Stimulated activated CD4-positive, alpha-beta T cell treated with anti-CD3 and anti-CD28 coated beads, TNF-alpha, amount 100 ng/mL, for 1 hour (primary cell): ENCODE measurements at places on chromosomes 3 and 15.

DNA sequence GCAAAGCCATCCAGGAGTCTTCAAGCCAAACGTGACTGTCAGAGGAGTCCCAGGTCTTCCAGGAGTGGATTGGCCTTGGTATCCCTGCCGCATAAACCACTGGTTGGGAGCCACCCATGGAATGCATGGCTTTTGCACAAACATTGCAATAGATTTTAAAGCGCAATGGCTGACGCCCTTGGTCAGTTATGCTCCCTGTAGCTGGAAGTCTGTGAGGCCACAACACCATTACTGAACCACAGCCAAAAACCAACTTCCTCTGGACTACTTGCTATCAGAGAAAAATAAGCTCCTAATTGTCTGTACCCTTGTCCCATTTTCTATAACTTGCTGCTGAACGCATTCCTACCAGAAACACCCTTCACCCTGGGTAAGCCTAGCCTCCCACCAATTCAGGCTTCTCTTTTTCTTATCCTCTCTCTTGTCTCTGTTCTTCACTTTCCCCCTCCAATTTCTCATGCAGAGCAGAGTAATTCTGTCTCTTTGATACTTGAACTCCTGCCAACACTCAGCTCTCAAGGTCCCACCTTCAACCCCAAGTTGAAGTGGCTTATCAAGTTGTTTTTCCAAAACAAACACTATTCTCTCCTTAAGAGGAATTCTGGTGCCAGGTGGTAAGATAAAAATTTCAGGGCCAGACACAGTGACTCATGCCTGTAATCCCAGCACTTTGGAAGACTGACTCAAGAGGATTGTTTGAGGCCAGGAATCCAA is 176.4 kb upstream of the UBE2E1 start:
- no peak for DNase-seq

- no peak for DNase-seq
Observed at GRCh38 chr15:76575274-76575673, 238.7 kb downstream of the ISL2 start.

DNA sequence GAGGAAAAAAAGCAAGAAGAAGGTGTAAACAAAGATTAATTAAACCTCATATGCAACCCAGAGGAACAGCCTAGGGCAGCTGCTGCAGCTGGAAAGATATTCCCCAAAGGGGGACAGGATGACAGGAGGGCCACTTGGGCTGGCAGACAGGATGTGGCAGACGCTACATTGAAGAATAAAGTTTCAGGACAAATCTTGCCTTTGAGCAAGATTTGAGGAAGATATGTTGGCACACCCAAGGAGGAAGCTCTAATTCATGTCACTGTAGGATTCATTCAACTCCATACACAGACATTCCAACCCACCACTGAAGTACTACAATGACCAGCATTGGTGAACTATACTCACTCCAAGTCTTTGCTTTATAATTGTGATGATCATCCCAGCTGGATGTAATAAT is 504.0 kb downstream of the SHQ1 start:
- no peak for DNase-seq

GRCh38 chr3:114221165-114221880 is 16.1 kb downstream of the ZNF80 start:
- DNase-seq: no peak

DNA sequence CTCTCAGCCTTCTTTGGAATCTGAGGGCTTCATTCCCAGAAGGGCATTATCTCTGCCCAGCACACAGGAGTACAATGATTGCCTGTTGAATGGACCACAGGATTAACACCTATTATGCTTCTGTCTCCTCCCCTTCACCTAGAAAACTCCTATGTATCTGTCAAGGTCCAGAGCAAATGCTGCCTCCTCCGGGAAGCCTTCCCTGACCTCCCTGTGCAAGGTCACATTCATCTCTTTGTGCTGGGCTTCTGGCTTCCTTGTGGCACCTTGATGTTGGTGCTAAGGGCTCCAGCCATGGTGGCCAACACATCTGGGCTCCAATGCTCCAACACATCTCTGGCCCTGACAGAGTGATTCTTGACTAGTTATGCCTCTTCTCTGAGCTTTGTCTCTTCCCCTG is 49.9 kb upstream of the ATP2B2 start:
- DNase-seq: no peak

- no peak for DNase-seq
Observed at GRCh38 chr3:141334627-141335250, 33.6 kb upstream of the ZBTB38 start.

DNA sequence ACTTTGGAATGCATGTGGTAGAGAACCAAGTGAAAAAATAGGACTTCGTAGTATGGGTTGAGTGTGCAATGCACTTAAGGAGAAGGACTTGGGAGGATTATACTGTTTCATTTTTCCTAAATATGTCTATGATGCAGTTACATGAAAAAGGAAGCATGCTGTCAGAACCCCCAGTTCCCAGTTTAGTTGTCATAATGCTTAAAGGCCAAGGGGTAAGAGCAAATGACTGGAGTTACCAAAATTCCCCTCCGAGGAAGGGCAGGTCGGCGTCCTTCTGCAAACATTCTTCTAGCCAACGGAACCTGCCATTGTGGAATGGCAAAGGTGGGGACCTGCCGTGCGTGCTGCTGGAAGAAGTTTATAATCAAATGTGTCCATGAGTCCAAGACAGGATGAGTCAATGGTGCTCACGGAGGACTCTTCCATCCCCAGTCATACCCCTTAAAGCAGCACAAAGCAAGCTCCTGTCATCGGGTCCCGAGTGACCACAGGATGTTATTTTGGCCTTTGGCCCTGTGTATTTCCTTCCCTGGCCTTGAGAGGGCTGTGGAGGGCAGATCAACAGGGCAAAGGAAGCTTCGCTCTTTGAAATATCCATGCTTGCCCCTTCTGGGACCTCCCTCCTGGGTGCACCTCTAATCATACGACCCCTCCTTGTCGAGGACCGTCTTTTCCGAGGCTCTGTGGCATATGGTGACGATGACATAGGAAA is 93.2 kb downstream of the SLCO3A1 start:
- no peak for DNase-seq

DNA sequence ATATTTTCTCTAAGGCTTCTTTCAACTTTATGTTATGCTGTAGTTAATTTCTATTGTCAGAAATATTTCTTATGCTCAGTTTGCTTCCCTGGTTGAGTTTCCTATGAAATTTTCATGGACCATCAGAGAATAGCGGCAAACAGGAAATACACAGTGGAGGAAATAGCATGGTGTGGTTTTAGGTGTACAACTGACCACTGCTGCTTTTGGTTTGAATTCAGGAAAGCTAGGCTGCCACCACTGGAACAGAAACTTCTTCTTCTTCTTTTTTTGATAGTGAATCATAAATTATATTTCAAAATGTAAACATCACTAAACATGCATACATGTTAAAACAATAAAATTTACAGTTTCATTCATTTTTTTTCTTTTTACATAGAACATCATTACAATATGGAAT is 316.6 kb upstream of the TGFBR2 start:
- no peak for DNase-seq

DNA sequence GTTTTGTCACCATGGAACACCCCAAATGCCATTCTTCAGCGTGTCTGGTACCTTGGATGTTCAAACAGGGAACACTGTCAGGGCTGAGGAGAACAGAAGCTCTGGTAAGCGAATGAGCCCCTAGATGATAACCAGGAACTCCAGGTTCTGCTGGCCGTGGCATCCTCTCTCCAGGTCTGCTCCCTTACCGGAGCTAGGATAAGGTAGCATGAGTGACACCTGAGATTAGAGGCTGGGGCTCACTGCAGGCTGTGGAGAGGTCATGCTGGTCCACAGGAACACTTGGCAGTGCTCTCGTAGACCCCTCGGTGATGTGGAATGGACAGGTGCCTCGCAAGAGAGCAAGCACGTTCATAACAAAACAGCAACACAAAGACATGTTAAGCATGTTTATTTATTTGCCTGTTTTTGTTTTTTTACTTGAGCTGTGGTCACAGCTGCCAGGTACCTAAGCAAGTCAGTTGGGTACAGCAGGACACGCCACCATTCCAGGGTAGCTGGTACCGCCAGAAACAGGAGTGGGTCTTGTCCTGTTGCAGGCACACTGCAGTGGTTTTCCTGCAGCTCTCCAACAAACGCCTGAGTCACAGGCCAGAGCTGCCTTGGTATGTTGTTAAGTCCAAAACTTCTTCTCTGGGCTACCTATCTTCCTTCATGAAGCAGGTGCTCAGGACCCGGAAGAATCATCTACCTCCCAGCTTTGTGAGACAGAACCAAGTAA is 4.6 kb downstream of the RBM15B start:
- no peak for DNase-seq

DNA sequence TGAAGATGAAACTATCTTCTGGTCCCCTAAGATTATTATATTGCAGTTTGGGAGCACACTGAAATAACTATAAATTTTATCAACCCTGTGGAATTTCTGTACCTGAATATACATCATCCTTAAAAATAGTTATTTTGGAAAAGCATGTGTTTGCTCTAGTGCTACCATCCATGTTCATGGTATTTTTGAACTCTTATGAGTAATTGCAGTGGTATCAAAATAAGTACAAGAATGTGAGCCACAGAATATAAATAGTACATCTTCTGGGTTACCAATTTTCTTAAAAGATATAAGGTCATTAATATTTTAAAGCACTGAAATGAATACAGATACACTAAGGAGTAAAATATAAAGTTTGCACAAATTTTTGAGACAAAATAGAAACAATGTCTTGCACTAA is 206.5 kb downstream of the CBLB start:
- DNase-seq: no peak

DNA sequence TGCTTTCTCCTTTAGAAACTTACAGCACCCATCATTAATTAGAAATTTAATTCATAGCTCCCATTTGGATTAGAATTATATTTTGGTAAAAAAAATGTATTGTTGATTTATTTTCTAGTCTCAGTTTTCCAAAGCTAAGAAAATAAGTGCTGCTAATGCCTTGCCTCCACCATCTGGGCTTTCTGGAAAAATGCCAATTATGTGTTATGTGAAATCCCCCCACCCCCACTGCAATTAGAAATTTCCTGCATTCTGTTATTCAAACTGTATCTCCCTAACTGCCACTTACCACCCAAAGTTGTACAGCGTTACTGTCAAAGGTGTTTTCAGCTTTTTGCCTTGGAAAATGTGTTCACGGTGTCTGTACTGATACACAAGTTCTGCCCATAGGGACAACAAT is 617.2 kb upstream of the UBE2E2 start:
- no peak for DNase-seq

DNA sequence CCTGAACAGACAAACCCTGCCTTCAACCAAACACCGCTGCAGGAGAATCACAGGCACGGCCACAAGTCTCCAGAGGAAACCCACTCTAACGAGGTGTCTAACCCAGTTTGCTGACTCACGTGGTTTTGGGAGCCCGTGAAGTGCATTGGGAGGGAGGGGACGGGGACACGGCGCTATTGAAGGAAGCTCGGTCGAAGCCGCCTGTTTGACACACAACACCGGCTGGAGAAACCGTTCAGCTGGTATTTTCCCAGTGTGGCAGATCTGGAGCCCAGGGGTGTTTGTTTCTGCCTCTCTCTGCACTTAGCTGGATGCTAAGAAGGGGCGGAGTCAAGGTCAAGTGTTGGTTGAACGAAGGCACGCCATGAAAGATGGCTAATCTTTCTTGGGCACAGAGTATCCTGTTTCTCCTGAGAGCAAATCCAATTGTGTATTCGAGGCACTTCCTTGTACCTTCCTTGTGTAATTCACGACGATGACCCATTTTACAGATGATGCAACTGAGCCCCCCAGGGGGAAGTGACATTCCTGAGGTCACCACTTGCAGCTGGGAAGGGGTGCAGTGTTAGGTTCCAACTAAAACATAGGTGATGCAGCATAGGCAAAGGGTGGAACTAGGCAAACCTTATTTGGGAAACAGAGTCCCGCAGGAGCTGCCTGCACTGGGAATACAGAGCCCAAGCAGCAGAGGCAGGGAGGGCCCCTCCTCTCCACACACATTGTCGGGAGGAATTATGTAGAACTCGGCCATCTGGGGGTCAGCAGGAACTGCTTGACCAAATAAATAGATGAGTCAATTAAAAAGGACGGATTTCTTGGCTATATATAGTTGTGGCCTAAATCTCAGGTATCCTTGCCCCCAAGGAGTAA is 22.5 kb downstream of the SLC6A6 start:
- DNase-seq: no peak

DNA sequence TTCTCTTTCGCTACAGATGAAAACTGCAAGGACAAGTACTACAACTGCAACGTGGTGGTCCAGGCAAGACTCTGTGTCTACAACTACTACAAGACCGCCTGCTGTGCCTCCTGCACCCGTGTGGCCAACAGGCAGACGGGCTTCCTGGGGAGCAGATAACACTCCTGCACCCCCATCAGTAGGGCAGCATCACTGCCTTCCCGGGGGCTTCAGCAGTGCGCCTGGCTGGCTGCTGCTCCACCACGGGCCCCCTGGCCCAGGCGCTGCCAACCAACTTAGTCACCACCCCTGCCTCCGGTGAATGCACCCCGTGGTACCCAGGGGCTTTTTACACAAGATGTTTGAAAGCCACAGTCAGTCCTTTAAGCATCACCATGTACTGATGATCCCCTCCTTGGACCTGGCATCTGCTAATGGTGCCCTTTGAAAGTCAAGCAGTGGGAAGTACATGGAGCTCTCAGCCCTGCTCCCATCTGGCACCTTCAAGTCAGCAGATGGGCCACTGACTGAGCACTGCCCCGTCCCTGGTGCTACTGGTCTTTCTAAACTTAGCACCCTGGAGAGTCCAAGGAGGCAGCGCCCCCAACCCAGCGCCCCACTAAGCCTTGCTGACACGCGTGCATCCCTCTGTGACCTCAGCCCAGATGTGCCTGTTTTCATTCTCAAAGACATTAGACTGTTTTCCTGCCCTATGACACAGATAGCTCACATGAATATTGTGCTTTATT is 33.0 kb upstream of the NR2E3 start:
- DNase-seq: no peak

- DNase-seq: no peak
Observed at GRCh38 chr15:39976291-39977274, 42.7 kb downstream of the EIF2AK4 start.

GRCh38 chr3:98026425-98027084 is 8.6 kb downstream of the GABRR3 start:
- DNase-seq: no peak

DNA sequence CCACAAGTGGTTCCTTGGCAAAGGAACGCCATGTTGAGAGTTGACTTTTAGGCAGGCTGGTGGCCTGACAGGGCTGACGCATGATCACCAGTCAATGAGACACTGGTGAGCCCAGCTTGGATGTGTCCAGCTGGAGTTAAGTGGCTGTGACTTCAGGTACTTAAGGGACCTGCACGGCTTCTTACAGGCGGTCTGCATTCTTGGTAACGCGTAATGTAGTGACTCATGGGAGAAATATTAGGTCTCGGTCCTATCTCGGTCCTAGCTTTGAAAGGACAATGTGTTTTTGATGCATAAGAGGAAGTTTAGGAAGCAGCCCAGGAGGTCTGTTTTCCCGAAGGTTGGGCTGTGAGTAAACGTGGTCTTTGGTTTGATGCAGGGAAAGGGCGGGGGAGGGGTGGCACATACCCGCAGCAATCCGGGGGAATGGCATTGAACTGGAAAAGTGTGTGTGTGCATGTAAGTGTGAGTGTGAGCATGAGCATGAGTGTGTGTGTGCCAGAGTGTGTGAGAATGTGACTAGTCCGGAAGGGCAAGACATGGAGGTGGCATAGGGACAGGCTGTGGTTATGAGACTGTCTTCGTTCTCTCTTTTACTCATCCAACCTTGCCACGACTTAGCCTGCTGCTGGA is 55.3 kb downstream of the FAM43A start:
- no peak for DNase-seq

GRCh38 chr15:38793206-38793810 is 228.7 kb upstream of the RASGRP1 start:
- DNase-seq: no peak
